Activated T-cell treated with anti-CD3 and anti-CD28 coated beads for 48 hours (primary cell): ENCODE measurements at places on chromosomes 12 and 14.

GRCh38 chr12:21638054-21638891, 19.4 kb downstream of the LDHB start:
- DNase-seq = no peak

DNA sequence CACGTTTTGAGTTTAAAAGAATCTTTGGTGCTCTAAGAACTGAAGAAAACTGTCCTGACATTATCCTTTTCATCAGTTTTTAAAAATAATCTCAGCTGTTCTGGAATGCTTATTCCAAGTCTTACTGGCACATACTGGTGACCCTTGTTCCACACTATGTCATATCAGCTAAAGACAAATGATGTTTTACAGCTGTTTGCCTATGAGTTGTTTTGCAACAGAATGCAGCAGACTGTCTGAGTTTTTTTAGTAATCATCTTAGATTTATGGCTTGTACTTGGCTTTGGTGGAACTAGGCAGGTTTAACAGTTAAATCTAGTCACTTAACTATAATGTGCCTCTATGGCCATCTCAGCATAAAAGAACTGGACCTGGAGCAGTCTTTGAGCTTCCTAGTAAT, 91.6 kb upstream of the GRIN2B start:
- no peak for DNase-seq

GRCh38 chr14:79375356-79375755, 835.9 kb downstream of the DIO2 start:
- DNase-seq = no peak

DNA sequence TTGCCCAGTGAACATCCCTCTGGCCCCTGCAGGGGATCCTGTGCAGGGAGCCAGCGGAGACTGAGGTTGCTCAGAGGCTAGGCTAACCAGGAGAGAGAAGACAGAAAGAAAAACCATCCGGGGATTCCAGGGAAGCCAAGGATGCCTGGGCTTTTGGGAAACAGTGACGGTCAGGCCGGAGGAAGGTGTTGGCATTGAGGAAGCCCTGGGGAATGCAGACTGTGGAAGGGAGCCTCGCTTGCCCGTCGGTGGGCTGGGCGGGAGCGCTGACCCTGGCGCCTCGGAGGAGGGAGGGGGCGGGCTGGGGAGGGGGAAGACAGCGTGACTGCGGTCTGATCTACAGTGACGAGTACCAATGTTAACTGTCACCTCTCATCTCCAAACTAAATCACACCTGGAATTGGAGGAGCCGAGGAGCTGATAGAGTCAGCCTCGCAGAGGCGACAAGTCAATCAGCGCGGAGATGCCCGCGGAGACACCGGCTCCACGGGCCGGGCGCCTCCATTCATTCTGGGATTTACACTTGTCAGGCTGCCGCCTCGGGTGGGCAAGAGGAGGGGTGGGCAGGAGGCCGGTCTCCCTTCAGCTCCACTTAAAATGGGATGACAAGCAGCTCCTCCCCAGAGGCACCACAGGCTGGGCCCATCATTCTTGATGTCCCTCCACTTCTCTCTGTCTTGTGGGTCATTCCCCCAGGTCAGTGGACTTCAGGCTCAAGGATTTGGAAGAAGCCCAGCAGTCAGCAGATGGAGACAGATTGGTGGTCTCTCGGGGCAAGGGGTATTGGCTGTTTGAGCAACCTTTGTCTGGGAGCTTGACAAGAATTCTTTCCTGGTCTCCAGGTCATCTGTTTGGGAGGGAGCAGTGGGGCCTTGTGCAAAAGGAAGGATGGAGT, 20.4 kb upstream of the GPATCH2L start:
- no peak for DNase-seq

DNA sequence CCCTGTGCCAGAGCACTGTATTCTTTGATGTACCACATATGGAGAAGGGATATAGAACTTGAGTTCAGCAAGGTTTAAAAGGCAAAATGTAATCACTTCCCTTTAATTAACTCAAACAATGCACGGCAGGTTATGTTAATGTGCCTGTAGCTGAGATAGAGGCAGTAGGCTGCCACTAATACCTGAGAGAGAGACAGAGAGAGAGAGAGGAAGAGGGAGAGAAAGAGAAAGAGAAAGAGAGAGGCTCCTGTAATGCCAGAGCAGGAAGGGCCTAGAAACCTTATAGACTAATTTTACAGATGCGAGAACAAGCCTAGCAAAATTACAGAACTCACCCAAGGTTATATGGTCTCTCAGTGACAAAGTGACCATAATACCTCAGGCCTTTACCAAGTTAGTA, 679.8 kb downstream of the NRXN3 start:
- DNase-seq = no peak

DNA sequence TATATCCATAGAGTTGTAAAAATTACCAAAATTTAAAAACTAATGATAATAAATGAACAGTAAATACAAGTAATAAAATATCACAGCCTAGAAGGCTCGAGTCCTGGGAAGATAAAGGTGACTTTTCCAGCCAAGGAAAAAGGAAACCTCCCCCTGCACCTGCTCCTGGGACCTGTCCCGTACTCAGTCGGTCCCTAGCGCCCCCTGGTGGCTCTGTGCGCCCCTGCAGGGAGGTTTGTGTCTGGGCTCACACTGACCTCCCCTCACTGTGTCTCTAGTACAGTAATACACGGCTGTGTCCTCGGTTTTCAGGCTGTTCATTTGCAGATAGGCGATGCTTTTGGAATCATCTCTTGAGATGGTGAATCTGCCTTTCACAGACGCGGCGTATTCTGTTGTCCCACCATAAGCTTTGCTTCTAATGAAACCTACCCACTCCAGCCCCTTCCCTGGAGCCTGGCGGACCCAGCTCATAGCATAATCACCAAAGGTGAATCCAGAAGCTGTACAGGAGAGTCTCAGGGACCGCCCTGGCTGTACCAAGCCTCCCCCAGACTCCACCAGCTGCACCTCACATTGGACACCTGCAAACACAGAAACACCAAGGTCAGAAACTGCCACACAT, 1030.4 kb downstream of the TMEM121 start:
- DNase-seq = peak; percentile 70

DNA sequence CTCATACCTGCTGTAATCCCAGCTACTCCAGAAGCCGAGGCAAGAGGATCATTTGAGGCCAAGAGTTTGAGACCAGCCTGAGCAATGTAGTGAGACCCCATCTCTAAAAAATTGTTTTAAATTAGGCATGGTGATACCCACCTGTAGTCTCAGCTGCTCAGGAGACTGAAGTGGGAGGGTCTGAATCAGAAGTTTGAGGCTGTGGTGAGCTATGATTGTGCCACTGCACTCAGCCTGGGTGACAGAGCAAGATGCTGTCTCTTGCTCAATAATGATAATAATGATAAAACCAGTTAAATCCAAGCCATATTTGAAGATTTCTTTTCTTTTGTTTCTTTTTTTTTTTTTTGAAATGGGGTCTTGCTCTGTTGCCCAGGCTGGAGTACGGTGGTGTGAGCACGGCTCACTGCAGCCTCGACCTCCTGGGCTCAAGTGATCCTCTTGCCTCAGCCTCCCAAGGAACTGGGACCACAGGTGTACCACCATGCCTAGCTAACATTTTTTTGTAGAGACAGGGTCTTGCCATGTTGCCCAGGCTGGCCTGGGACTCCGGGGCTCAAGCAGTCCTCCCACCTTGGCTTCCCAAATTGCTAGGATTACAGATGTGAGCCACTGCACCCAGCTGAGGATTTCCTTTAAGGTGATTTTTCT, 12.8 kb downstream of the PSMA6 start:
- DNase-seq = no peak

GRCh38 chr14:68526512-68527091, 266.3 kb downstream of the ZFP36L1 start:
- DNase-seq = no peak

DNA sequence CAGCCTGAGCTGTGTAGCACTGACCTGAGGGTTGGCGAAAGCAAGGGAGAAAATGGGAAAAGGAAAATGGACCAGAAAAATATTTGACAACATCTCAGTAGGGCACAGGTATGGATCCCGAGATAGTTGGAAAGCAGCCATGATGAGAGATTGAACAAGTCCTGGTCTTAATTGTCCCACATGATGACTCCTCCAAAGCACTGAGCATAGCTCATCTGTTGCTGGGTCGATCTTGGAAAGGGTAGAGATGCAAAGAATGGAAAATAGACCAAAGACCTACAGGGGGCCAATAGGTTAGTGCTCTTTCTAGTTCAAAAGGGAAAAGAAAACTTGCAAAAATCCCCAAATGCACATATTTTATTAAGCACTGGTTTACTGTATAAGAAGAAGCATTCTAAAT, 251.9 kb downstream of the SEC23A start:
- no peak for DNase-seq

DNA sequence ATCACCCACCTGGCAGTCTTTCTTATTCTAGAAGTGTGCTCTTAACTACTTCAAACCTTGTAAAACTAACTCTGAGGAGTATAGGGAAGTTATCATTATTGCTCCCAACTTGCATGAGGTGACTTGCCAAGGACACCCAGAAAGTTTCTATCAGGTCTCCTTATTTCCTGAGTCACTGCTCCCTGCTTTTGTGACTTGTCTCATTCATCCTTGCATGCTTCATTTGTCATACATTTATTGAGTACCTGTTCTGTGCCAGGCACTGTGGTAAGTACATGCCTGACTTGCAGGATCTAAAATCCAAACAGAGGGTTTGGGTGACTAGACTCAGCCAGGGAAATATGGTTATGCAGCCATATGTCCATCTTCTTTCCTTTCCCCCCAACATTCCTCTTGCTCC, 25.5 kb downstream of the CFAP251 start:
- no peak for DNase-seq

DNA sequence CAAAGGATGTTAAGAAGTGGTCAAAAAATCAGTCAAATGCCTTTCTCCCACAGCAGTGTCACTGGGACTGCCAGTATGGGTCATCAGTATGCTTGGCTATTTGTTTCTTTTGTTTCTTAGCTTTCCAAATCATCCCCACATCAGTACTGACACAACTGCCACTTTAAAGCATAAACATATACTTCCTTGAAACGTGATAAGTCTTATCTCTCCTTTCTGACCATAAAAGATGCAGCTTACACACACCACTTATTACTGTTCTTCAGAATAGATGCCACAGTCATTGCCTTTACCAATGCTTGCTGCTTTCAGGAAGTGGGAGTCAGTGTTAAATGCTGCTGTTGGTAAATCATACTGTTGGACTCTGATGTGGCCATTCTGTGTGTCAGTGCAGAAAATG, 18.6 kb upstream of the GARIN2 start:
- no peak for DNase-seq

GRCh38 chr12:78376257-78376656, 488.3 kb upstream of the SYT1 start:
- no peak for DNase-seq

GRCh38 chr14:94043111-94043755, 17.1 kb downstream of the OTUB2 start:
- DNase-seq = no peak

- DNase-seq = no peak
Observed at GRCh38 chr14:92499234-92499633, 14.3 kb upstream of the RIN3 start.

- DNase-seq = no peak
Observed at GRCh38 chr12:93020631-93021597, 91.8 kb upstream of the EEA1 start.

- no peak for DNase-seq
Observed at GRCh38 chr14:24272467-24272866, 1.1 kb upstream of the RABGGTA start.

DNA sequence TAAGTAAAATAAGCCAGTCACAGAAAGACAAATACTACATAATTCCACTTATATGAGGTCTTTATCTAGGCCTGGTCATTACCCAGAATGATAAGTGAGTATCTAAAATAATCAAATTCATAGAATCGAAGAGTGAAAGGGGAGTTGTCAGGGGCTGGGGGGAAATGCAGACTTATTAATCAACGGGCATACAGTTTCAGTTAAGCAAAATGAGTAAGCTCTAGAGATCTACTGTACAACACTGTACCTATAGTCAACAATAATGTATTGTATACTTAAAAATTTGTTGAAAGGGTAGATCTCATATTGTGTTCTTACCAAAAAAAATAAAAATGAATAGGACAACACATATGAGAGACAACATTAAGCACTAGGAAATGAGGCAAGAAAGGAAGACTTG, 13.3 kb downstream of the BTBD7 start:
- no peak for DNase-seq

DNA sequence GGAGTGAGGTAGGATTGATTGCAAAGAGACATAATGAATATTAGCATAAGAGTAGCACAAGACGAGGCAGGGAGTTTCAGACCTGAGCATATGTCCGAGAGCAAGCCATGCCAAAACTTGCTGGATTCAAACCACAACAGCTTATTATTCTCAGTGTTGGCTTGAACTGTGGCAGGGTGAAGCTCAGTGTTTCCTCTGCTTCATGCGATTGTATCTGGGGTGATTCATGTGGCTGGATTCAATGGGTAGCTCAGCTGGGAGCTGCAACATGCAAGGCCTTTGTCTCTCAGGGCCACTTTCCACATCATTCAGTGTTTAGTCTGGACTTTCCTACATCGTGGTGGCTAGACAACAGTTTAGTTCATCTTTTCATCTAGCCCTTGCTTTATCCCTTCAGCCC, 22.1 kb upstream of the E2F7 start:
- DNase-seq = no peak

DNA sequence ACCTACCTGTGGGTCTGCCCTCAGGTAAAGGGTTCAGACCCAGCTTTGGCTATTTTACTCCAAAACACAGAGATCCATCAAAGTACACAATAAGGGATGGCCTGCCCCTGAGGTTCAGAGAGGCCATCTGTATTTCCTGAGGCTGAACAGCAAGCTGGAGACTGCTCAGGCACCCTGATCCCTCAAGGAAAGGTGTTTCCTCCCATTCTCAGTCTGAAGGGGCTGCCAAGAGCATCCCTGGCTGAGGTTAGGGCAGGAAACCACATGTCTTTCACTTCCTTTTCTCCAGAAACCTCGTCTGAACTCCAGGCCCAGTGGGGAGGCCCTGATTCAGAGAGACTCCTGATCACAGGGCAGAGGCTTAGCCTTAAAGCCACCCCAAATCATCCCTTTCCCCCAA, 1.5 kb downstream of the RILPL1 start:
- DNase-seq = no peak

DNA sequence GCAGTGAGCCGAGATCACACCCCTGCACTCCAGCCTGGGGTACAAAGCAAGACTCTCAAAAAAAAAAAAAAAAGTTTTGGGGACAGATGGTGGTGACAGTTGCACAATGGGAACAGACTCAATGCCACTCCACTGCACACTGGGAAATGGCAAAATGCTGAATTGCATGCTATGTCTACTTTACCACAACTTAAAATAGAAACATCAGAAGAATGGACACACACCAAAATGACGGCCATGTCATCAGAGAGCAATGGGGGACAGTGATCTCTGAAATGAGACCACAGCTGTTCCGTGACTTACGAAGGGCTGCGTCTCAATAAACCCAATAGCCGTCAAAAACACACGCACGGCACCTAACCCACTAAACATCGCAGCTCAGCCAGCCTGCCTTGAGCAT, 13.7 kb downstream of the DDX54 start:
- DNase-seq = no peak
